Heart right ventricle (tissue), 16 donors: ENCODE measurements at places on chromosomes 5 and 9. TPM values are rescaled to one million over a fixed set of nuclear protein-coding genes. Genes with fewer than 3 reads are reported as not detected.

GRCh38 chr9:70609542-70610286, 195.3 kb upstream of the KLF9 start:
- DNase-seq: no peak

DNA sequence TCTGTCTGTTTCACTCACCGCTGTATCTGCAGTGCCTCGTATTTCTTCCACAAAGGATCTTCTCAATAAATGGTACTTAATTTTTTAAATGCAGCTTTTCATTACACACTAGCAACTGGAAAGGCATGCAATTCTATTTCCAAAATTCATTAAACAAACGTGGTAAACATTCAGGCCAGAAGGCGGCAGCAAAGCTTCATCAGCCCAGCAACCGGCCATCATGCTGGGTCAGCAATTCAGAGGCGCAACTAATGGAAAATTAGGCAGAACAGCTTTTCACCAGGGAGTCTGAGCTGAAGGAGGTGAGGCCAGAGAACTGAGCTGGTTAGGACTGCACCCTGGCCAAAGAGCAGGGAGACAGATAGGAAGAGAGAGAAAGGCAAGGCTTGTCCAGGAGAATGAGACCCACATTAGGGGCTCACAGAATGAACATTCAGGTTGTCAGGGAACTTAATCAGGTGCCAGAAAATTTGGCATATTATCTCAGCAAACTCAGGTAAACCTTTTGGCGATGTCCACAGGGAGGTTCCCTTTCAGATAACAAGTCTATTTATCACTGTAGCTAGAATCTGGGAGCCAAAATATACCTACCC, 17.7 kb upstream of the RNF180 start:
- DNase-seq: peak; percentile 63

DNA sequence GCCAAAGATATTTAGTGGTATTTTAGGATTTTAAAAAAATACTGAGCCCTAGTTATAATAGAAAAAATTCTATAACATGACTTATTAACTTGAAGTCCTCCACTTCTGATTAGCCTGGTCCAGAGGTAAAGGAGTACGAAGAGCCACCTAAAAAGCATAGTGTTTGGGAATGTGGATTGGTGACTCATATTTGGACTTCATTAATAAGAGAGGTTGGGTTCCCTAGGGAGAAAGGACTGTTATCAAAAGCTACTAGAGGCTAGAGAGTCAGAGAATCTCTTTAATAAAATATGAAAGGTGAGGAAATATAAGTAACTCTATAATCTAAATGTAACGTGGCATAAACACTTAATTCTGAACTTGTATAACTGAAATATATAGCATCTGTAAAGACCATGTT, 180.7 kb upstream of the TARS1 start:
- no peak for DNase-seq

MAMDC2 gene
- polyA plus RNA-seq: 7.3 TPM

- peak; percentile 54 for DNase-seq
Measured at GRCh38 chr9:130426883-130427282, 17.9 kb upstream of the ASS1 start.

DNA sequence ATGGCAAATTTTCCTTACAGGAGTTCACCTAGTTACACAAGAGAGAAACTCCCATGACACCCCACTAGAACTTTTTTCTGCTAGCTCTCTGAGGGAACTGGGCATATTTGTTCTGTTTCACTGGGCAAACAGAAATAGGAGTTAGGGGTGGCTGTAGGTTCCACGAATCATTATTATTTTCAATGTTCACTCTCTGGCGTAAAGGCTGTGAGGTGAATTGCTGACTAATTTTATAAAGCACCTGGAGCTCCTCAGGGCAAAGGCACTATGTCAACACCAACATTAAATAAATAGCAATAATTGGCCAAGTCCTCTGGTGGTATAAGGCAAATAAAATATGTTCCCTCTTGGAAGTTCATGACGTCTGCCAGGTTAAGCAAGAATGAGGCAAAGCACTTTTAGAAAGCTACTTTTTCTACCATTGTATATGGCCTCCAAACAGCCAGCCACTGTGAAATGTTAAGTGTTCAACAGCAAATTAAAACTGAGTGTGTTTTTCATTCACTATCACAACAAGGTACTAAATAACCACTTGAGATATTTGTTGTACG, 344.6 kb downstream of the PDE4D start:
- no peak for DNase-seq

DNA sequence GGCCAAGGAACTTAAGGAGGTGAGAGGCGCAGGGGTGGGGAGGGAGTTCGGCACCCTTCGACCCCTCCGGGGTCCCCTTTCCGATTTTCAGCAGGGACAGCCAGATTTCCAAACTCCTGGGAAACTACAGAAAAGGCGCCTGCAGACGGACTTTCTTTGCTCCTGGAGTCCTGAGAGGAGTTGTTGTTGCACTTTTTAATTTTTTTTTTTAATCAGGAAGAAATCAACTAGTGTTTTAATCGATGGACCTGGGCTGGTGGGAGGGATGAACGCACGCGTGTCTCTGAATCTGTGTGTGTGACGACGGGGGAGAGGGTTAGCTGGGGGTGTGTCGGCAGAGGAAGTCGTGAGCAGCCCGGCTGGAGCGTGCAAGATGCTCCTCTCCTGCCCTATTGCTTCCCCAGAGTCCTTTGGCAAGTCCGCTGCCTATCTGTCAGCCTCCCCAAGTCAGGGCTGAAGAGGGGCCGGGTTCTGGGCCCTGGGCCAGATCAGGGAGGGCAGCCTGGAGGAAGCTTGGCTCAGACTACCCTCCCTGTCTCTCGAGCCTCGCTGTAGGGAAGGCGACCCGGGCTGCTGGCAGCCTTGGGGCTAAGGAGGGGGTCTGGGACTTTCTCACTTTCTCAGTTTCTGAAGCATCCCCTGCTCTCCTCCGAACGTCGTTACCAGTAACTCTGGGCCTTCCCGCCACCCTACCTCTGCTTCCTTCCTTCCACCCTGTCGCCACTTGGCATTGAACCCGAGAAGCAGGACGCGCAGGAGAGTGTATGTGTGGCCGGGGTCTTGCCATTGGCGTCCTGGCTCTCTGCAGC, 731 bp downstream of the PRR16 start:
- DNase-seq: peak; percentile 41

SIT1 gene
- not detected for polyA plus RNA-seq

DNA sequence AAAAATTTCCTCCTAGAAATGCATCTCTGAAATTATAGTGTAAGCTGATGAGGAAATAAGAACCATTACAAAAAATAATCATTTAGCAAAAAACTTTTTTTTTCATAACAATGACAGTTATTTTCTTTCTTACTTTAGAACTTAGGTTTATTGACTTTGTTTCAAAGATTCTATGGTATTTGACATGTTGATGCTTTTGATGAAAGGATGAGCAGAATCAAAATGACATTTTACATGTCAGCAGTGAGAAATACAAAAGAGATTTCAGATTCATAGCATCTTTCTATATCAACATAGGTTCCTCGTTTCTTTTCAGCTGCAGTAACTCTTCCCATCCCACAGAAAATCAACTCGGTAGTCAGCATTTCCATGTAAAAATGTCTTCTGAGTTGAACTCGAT, 1226.6 kb upstream of the C9orf72 start:
- no peak for DNase-seq

DNA sequence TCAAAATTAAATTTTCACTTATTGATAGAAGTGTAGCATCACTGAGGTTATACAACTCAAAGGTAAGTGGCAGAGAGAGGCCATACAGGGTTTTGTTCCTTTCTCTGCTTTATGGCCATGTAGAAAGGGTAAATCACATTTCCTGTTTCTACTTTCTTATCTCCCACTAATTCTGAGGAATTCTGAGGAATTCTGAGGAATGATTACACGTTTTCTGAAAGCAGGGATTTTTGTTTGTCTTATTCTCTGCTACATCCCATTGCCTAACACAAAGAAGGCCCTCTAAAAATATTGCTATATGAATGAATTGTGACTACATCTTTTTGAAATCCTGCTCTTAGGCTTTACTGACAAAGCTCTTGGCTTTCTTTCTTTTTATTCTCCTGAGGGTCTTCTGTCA, 516.9 kb upstream of the ZNF608 start:
- no peak for DNase-seq

GRCh38 chr9:83935276-83935935, 14.2 kb upstream of the KIF27 start:
- no peak for DNase-seq

- no peak for DNase-seq
Measured at GRCh38 chr5:9543311-9543920, 2.5 kb downstream of the SEMA5A start.

DNA sequence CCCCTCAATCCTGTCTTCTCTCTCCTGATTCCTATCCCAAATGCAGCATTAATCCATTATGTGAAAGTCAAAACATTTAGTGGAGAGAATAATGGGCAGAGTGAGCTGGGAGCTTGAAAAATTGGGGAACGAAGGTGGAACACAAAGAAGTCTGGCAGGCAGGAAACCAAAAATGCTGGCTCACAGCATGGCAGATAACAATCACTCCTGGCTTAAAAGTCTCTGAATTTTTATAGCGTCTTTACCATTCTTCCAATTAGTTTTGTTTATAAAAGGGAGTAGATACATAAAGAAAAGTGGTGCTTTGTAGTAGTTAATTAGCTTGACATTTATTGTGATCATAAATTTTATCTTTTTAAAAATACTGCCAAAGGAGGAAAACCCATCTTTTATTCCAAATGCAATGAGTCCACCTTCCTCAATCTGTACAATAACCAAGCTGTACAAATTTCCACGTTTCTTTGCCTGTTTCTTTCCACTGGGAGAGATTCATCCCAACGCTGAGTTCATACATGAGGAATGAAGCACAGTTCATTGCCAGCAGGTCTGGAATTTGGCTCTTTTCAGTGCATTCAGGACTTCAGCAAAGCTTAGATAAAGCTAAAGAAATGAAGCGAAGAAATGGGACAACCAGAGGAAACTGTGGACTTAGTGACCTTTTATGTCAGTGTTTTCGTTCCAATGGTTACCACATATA, 174.7 kb downstream of the HMHB1 start:
- no peak for DNase-seq

FAM240B gene
- polyA plus RNA-seq: not detected

DNA sequence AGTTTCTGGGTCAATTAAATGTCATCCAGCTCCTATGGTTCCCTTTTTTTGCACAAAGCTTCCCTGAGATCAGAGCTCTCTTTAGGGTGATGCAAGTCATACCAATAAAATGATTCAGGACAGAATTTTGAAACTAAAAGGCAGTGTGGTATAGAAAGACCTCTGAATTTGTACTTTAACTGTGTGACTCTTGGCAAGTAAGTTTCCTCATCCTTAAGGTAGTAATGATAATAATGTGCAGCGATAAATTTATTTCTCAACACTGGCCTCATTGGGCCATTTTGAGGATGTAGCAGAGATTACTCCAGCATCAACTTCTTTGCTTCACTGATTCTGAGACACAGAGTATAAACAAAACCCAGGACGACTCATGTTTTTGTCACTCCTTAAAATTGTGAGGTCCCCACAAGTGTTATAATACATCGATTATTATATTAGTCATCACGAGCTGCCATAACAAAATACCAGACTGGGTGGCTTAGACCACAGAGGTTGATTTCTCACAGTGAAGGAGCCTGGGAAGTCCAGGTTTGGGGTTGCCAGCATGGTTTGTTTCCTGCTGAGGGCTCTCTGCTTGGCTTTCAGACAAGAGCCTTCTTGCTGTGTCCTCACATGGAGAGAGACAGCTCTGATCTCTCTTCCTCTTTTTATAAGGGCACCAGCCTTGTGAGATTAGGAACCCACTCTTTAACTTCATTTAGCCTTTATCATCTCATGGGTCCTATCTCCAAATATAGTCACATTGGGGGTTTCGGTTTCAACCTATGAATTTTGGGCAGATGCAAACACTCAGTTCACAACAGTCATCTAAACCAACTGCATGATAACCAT, 293.0 kb downstream of the ZNF608 start:
- DNase-seq: no peak

SLC23A1 gene
- polyA plus RNA-seq: not detected

DNA sequence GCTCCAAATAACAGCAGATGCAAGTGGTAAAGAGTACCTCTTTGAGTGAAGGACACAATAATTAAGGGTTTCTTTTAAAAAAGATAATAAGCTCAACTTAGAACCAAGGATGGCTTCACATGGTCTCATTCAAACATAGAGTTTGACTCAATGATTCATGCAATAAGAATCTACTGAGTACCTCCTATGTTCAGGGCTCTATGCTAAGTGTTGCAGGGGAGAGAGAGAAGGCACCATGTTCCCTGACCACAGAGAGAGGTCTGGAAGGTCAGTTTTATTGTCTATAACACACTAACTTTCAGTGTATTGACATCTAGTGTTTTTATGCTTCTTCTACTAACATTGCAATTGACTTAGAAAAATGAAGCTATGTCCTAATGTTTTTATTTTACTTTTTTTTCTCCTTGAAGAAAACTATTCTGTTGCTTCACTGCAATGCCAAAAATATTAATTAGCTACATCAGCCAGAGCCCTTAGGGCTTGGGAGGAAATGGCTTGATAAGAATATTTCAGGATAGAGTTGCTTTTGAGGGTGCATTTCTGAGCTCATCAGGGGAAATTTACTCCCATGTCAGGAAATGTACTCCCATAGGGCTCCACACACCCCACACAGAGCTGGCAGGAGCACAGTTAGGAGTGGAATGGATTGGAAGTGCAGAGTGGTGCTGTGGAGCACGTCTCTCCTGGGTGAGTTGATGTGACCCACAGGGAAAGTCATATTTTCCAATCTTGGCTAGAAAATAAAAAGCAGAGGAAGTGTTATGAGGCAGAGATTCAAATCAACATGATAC, 106.6 kb downstream of the PDE8B start:
- DNase-seq: no peak

GRCh38 chr9:108815156-108815555, 40.6 kb downstream of the ACTL7B start:
- DNase-seq: no peak

FGF10 gene
- polyA plus RNA-seq: 1.7 TPM

RNF145 gene
- polyA plus RNA-seq: 30.0 TPM

GPX3 gene
- 1,234 TPM for polyA plus RNA-seq

DNA sequence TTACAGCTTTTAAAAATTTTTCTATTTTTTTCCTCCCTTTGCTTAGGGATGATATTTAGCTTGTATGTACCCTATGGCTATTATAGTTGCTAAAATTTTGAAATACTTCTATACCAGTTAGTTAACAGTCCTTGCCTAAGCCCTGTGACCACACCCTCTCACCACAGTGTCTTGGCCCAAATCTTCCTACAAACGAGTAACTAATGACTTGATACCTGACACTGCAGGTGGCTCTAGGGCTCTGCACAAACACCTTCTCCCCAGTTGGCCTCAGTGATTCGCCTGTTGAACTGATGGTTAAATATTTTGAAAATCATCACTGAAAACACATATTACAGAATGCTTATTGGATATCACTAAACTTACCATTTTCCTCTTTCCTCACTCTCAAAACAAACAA, 449.6 kb upstream of the CHD1 start:
- no peak for DNase-seq

GRCh38 chr9:120914953-120915352, 11.6 kb downstream of the TRAF1 start:
- DNase-seq: no peak

PCDHA6 gene
- polyA plus RNA-seq: not detected

NRARP gene
- polyA plus RNA-seq: 2.0 TPM
